Testis (tissue), 5 donors: ENCODE measurements at places on chromosomes 6 and 20.
A peak's percentile ranks its signal among the peaks of the same experiment; 100 is the strongest.

GRCh38 chr20:54746796-54747195 lies 271.4 kb downstream of the DOK5 start:
- no peak for DNase-seq

GRCh38 chr6:26743941-26744699 lies 84.6 kb upstream of the ZNF322 start:
- DNase-seq: no peak

DNA sequence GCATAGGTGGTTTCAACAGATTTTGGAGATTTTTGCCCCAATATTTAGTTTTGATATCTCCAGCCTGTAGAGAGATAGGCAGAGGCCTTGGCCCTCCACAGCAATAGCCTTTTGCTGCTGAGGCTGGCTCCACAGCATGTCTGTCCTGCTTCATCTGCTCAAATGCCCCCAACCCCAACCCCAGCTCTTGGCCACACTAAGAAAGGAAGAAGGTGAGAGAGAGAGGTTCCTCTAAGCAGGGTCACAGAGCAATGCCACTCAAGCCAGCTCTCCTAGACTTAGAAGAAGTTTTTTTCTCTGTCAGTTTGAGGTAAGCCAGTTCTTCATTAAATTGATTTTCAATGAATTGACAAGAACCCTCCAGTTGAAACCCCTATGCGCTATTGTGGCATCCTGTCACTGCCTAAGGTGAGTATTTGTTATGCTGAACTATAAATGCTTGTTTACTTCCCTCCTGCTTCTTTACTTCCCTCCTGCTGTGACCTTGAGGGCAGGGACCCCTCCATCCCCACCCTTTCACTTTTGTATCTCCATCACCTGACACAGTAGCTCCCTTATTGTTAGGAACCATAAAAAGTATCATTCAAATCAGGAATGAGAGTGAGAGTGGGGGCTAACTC lies 366.2 kb upstream of the CNR1 start:
- DNase-seq: no peak

DNA sequence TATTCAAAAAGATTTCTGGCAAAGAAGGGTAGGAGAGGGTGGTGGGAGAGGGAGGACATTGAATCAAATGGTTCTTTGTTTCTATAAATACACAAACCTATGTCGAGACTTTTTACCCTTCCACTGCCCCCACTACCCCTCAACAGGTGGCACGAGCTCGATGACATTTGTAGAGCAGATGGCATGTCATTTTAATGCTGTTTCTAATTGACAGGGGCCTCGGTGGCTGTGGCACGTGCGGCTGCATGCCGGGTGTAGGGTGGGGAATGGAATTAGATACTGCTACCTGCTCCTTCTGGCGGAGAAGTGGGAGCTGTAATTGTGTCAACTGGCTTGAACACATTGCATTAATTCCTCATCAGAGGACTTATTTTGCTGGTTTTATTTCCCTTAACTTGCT lies 29.1 kb upstream of the SASH1 start:
- DNase-seq: no peak

DNA sequence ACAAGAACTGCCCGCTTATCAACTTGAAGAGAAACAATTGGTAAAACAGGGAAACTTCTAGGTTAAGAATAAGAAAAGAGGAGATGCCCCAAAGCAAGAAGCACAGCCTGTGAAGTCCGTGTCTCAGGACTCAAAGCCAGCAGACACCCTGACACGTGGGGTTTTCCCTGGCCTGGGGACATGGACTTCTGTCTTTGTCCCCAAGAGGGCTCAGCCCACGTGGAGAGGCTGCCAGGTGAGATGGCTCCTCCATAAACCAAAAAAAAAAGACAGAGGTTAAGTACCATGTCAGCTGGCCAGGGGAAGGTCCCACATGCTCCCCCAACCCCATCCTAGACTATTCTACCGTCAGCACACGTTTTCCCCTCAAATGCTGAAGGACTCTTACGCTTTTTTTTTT lies 9.9 kb downstream of the SERPINB6 start:
- DNase-seq: peak; percentile 44

GRCh38 chr20:1783245-1783644 lies 112.0 kb upstream of the SIRPA start:
- no peak for DNase-seq

GRCh38 chr6:137873273-137873762 lies 6.3 kb downstream of the TNFAIP3 start:
- DNase-seq: peak; percentile 84

DNA sequence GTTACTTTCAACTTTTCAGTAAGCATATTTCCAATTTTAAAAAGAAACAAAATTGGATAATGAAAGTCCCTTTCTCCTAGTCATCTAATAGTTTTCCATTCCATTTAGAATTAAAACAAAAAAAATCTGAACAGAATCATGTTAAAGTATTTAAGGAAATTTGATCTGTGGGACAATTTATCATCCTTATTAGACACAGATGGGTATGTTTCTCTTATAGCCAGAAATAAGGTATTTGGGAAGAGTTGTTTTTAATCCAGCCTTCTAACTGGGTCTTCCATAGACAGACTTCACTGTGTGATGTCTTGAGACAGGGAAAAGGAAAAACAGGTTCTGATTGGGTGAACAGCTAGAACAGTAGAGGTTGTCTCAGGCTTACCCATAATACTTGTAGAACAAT lies 39.5 kb upstream of the STXBP5 start:
- DNase-seq: no peak

GRCh38 chr20:2172305-2173175 lies 70.9 kb downstream of the STK35 start:
- peak; percentile 87 for DNase-seq

DNA sequence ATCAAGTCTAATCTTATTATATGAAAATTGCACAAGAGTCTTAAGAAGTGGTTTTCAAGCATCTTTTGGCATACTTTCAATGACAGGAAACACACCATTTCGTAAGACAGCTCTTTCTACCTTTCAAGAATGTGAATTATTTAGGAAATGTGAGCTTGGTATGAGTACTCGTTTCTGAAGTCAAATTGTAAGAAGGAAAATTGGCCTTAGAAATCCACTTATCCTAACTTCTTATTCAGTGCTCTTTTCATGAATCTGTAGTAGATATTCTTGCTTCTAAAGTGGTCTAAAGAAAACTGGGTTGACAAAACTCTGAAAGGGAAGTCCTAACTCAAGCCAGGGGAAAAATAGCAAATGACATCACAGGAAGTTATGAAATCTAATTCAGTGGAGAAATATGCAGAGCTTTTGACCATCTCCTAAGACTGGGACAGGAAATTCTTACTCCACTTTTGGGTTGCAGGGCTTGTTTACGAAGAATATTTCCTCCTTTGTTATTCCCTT lies 38.5 kb upstream of the OGFRL1 start:
- DNase-seq: no peak

DNA sequence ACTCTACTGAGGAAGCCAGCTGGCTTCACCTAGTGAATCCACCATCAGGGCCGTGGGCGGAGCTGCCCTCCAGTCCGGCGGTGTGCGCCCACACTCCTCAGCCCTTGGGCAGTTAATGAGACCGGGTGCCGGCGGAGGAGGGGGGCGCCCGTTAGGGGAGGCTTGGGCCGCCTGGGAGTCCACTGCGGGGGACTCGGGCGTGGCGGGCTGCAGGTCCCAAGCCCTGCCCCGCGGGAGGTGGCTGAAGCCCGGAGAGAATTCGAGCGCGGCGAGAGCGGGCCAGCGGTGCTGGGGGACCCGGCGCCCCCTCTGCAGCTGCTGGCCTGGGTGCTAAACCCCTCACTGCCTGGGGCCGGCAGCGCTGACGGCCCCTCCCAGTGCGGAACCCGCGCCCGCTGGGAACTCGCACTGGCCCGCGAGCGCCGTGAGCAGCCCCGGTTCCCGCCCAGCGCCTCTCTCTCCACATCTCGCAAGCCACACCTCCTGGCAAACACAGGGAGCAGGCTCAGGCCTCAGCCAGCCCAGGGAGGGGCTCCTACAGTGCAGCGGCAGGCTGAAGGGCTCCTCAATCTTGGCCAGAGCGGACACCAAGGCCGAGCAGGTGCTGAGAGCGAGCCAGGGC lies 38.4 kb upstream of the GCNT2 start:
- no peak for DNase-seq
